ENCODE measurements at places on chromosomes 16 and 17. TPM values are rescaled to one million over a fixed set of nuclear protein-coding genes. Genes with fewer than 3 reads are reported as not detected.

The GLP2R gene
- total RNA-seq: 0.61 TPM

The NOD2 gene
- total RNA-seq: 0.82 TPM

The KRTAP4-3 gene
- not detected for total RNA-seq

The ARHGAP27 gene
- 25.1 TPM for total RNA-seq

The PRAC2 gene
- total RNA-seq: not detected

All from right cardiac atrium (tissue), 5 donors.